ENCODE measurements at places on chromosomes 13 and 19. TPM values are rescaled to one million over a fixed set of nuclear protein-coding genes. Genes with fewer than 3 reads are reported as not detected.

MYO1F gene
- total RNA-seq: 126 TPM

HCST gene
- total RNA-seq: 4.8 TPM

NXNL1 gene
- total RNA-seq: not detected

ZNF599 gene
- 8.1 TPM for total RNA-seq

KLK11 gene
- not detected for total RNA-seq
